ENCODE measurements at places on chromosomes 5 and 9. TPM values are rescaled to one million over a fixed set of nuclear protein-coding genes. Genes with fewer than 3 reads are reported as not detected.

PCDHGA2 gene
- total RNA-seq: 0.09 TPM

GFPT2 gene
- 0.39 TPM for total RNA-seq

CXCL14 gene
- total RNA-seq: not detected

S100Z gene
- not detected for total RNA-seq

KIF20A gene
- total RNA-seq: 0.40 TPM

TBC1D2 gene
- 2.7 TPM for total RNA-seq

GFI1B gene
- 0.07 TPM for total RNA-seq

SDHA gene
- 90.5 TPM for total RNA-seq
